RPMI8226 (cell line): ENCODE measurements at places on chromosomes 16 and 17.

- DNase-seq = no peak
Observed at GRCh38 chr16:74950511-74950910, 34.4 kb downstream of the WDR59 start.

- no peak for DNase-seq
Observed at GRCh38 chr16:54564841-54565240, 278.3 kb upstream of the IRX3 start.

DNA sequence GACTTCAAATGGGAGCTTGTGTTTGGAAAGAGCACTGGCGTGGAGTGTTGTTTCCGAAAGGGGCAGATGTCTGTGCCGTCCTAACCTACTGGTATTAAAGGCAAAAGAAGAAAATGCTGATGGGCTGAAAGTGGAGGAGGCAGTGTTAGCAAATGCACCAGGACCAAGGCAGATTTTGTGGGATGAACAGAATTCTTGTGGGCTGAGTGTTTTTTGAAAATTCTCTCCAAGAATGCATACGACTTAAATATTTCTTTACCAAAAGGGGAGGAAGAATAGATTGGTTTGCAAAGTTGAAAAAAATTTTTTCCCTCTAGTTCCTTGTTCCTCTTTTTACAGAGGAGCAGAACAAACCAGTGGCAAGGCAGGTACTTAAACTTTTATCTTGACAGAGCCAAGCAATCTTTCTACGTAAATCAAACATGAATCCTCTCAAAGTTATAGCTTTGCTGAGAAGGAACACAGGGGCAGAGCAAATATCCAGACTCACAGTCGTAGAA is 16.8 kb downstream of the MARCHF10 start:
- peak; percentile 79 for DNase-seq

DNA sequence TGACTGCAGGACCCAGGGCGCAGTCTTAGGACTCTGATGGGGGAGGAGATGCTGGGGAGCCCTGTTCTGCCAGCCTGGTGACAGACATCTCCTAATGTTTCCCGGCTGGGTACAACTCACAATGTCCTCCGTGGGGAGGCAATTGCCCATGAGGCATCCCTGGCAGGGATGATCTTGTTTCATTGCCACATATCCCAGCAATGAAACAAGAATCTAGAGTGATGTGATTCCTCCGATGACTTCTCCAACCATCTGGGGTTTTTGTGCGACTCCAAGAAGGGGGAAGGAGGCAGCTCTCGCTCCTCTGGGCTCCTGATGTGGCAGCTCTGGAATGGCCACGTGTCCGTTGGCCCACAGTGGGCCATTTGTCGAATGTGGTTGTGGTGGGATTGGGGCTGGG is 255.8 kb downstream of the SEC14L1 start:
- DNase-seq = no peak

GRCh38 chr16:24062270-24062817 is 193.8 kb upstream of the CACNG3 start:
- no peak for DNase-seq

GRCh38 chr17:63768433-63768832 is 5.0 kb downstream of the CCDC47 start:
- DNase-seq = no peak

GRCh38 chr17:70478902-70479301 is 309.6 kb downstream of the KCNJ2 start:
- no peak for DNase-seq

GRCh38 chr16:46836534-46837530 is 5.9 kb upstream of the C16orf87 start:
- DNase-seq = no peak

GRCh38 chr16:89279666-89280481 is 62.4 kb downstream of the ZNF778 start:
- no peak for DNase-seq

DNA sequence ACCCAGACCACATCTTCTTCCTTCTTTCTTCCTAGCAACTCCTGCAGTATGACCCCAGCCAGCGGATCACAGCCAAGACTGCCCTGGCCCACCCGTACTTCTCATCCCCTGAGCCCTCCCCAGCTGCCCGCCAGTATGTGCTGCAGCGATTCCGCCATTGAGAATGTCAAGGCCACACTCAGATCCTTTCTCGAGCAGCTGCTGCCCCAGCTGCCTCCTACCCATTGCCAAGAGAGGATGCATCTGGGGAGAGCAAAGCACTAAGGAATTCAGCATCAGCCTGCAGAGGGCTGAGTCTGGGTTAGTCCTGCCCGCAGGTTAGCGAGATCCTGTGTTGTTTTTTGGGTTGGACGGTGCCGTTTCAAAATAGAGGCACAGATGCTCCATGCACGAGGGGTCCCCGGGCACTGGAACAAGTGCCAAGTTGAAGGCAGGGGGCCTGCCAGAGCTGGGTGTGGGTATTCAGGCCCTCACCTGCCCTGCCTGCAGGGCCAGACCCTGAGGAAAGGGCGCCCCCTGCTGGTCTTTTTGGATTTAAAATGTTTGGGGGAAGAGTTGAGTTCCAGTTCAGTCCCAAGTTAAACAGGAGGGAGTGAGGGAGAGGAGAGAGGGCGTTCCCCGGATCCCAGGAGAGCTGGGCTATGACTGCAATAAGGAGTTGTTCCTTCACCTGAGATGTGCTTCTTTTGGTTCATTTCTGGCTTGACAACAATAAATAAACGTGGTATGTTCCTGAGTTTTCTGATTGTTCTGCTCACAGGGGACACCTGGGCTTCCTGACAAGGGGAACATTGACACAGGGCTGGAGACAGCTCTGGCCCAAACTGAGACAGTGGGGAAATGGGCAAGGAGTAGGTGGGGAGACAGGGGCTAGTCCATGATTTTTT is 4.9 kb downstream of the CDK3 start:
- DNase-seq = peak; percentile 80

GRCh38 chr17:2175294-2175628 is 120.4 kb downstream of the HIC1 start:
- no peak for DNase-seq

- no peak for DNase-seq
Observed at GRCh38 chr17:19928299-19928698, 49.3 kb downstream of the AKAP10 start.

GRCh38 chr16:30921748-30922419 is 1.5 kb upstream of the FBXL19 start:
- peak; percentile 88 for DNase-seq

DNA sequence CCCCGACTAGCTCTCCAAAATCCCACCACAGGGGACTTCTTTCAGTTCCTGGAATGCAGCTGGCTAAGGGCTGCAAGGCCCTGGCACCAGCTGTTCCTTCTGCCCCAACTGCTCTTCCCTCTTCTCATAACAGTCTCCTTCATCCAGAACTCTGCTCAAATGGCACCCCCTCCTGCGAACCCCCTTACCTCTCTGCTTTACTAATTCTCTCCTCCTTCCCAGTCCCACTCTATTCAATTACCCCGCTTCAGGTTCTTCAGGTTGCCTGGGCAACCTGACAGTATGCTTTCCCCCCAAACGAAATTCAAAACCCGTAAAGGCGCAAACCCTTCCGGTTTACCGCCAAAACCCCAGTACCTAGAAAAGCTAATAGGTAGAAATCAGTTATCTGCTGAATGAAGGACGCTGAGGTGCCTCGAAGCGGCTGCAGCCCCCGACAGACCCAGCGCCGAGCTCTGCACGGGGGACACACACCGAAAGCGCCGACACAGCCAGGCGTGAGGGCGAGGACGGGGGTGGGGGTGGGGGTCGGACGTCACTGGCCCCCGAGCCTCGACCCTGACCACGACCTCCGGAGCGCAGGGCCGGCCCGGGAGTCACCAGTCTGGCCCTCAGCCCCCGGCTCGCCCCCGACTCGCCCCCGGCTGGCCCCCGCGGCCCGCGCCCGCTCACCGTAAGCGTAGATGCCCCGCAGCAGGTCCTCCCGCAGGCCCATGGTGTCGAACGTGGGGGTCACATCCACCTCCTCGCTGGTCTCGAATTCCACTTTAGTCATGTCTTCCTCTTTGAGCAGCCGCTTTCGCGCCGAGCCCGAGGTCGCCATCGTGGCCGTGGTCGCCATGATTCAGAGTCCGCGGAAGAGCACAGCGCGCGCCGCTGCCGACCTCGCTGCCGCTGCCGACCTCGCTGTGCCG is 550 bp downstream of the EIF4A3 start:
- DNase-seq = peak; percentile 34

- no peak for DNase-seq
Observed at GRCh38 chr16:89096768-89097391, 3.2 kb downstream of the ACSF3 start.

DNA sequence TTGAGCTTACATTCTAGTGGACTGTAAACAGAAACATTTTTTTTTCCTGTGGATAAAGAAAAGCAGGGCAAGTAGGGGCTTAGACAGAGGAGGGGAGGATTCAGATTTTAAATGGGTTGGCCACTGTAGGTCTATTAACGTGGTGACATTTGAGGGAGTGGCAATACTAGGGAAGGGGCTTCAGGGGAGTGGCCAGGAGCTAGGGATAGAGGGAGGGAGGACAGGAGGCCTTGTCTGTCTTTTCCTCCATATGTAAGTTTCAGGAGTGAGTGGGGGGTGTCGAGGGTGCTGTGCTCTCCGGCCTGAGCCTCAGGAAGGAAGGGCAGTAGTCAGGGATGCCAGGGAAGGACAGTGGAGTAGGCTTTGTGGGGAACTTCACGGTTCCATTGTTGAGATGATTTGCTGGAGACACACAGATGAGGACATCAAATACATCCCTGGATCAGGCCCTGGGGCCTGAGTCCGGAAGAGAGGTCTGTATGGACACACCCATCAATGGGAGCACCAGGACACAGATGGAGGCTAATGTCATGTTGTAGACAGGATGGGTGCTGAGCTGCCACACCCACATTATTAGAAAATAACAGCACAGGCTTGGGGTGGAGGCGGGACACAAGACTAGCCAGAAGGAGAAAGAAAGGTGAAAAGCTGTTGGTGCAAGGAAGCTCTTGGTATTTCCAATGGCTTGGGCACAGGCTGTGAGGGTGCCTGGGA is 6.5 kb upstream of the HBM start:
- no peak for DNase-seq

GRCh38 chr17:15894258-15894657 is 50.7 kb upstream of the ADORA2B start:
- DNase-seq = no peak

DNA sequence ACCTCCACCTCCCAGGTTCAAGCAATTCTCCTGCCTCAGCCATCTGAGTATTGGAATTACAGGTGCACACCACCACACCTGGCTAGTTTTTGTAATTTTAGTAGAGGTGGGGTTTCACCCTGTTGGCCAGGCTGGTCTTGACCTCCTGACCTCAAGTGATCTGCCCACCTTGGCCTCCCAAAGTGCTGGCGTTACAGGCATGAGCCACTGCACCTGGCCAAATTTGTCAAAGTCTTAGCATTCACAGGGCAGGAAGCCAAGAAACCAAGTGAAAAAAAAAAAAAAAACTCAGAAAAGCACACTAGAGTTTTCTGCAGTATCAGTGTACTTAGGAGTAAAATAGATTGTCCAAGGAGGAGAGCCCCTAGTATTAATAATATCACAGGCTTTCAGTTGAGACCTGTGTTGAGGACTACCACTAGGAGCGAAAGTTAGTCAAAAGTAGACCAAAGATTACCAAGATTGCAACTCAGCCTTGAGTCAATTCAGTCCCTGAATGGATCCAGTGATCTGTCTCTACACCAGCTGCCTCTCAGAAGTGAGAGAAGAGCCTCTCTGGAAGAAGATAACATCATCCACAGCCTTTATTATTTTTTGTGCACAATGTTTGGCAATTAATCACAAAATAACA is 159.7 kb downstream of the CEP112 start:
- DNase-seq = peak; percentile 86

GRCh38 chr17:34670618-34671017 is 91.2 kb downstream of the TMEM132E start:
- no peak for DNase-seq

DNA sequence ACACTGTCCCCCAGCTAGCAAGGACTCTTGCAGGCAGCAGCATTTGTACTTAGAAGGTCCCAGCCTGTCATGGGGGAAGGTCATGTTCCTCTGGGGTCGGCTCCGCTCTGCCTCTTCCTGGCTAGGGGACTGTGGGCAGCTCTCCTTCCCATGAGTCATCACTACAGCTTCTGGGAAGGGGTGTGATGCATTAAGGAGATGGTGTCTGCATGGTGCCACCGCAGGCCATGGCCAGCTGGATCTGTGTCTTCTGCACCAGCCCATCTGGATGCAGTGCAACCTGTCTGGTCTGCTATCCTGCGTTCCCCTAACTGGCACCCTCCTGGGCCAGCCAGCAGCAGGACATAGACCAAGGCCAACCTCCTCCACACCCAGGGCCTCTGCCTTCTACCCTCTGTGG is 6.3 kb downstream of the STARD3 start:
- no peak for DNase-seq

DNA sequence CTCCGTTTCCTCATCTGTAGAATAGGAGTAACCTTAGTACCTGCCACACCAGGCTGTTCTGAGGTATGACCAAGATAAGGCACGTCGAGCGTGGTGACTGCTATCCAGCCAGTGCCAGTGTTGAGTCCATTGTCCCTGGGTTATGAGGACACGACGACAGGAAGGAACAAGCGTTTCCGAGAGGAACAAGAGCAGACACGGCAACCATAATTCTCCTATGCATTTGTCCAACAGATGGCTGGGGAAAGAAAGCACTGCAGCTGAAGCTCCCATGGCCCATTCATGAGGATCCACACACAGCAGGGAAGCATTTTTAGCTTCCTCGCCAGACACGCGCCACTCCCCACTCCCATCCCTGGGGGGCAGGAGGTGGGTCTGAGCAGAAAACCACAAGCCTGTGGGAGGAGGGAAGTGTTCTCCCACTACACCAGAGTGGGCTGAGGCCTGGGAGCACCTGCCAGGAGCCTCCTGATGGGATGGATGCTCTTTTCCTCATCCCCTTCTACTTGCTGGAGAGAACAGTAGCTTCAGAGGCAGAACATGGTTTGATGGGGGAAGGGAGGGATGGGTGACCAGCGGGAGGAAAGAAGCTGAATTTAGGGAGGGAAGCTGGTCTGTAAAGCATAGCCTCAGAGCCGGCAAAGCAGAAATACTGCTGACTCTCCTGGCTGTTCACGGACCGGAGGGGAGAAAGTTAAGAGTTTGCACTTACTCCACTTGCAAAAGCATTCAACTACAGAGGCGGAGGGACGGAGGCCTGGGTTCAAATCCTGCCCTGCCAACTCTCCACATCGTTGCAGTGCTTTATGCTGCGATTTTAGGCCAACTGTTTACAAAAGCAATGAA is 2.7 kb downstream of the COTL1 start:
- no peak for DNase-seq

DNA sequence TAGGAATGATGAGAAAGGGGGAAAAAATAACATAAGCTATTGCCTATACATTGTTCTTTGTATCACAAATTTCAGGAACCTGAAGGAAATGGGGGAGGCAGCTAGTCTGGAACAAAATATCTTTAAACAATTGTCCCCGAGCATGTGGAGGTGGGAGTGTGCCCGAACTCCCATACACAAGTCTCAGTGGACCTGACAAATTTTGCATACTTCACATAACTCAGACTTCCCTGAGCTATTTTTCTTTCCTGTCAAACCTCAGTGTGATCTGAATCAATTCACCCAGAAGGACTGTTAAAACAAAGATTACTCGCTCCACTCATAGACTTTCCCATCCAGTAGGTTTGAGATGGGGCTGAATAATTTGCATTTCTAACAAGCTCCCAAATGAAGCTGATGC is 1.6 kb upstream of the XPO6 start:
- no peak for DNase-seq
